ENCODE measurements at places on chromosomes 12 and 14. TPM values are rescaled to one million over a fixed set of nuclear protein-coding genes. Genes with fewer than 3 reads are reported as not detected.

Gene COX14
- 35.8 TPM for total RNA-seq

Gene TMEM117
- total RNA-seq, result 18.9 TPM

Gene CLEC2A
- total RNA-seq, result not detected

DNA sequence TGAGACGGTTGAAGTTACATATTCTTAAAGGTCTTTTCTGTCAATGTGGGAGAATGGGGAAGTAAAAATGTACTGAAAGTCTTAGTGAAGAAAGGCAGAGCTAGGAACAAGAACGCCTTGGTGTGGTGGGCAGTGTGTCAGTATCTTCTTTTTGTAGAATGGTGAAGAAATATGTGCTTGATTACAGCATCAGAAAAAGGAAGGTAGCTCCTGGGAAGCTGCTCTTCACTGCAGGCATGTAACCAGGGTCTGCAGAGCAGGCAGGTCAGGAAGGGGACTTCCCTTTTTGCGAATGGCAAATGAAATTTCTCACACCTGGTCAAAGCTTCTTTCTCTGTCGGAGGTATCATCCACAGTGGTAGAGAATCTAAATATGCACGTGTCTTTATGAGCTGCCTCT is 226.2 kb downstream of the ADAMTS20 start:
- no peak for DNase-seq
- no peak overlapping the region for H3K4me3 ChIP-seq
- H3K27me3 ChIP-seq, result no peaks in the 10 kb centered on the region
- H3K4me1 ChIP-seq, result no peaks in the 10 kb centered on the region

- no peaks in the 10 kb centered on the region for H3K36me3 ChIP-seq
- DNase-seq, result no peak
- no peak overlapping the region for H3K4me3 ChIP-seq
- H3K4me1 ChIP-seq, result peaks cover 9% of the 10 kb centered on the region
Observed at GRCh38 chr14:69481815-69482568, 2.5 kb upstream of the PLEKHD1 start.

GRCh38 chr12:6161124-6161882 is 36.8 kb upstream of the VWF start:
- no peaks in the 10 kb centered on the region for H3K36me3 ChIP-seq
- DNase-seq, result no peak
- H3K4me3 ChIP-seq, result no peak overlapping the region
- H3K4me1 ChIP-seq, result no peaks in the 10 kb centered on the region

- H3K36me3 ChIP-seq, result no peaks in the 10 kb centered on the region
- no peak overlapping the region for H3K27ac ChIP-seq
- H3K4me1 ChIP-seq, result no peaks in the 10 kb centered on the region
- H3K27me3 ChIP-seq, result no peaks in the 10 kb centered on the region
- no peak overlapping the region for H3K4me3 ChIP-seq
Observed at GRCh38 chr12:23221066-23221465, 596.1 kb downstream of the ETNK1 start.

- H3K27me3 ChIP-seq, result no peaks in the 10 kb centered on the region
- H3K27ac ChIP-seq, result peak overlapping the region; percentile 97
- peaks cover 38% of the 10 kb centered on the region for H3K36me3 ChIP-seq
- H3K4me1 ChIP-seq, result peaks cover 17% of the 10 kb centered on the region
Observed at GRCh38 chr14:22839159-22839779, 2.9 kb downstream of the MMP14 start.

- no peaks in the 10 kb centered on the region for H3K27me3 ChIP-seq
- no peak overlapping the region for H3K4me3 ChIP-seq
- H3K4me1 ChIP-seq, result no peaks in the 10 kb centered on the region
- H3K27ac ChIP-seq, result no peak overlapping the region
Observed at GRCh38 chr14:30751646-30752416, 122.5 kb upstream of the COCH start.

Measured in tibial nerve (tissue), 4 donors.